ENCODE measurements at places on chromosomes 6 and 20.

DNA sequence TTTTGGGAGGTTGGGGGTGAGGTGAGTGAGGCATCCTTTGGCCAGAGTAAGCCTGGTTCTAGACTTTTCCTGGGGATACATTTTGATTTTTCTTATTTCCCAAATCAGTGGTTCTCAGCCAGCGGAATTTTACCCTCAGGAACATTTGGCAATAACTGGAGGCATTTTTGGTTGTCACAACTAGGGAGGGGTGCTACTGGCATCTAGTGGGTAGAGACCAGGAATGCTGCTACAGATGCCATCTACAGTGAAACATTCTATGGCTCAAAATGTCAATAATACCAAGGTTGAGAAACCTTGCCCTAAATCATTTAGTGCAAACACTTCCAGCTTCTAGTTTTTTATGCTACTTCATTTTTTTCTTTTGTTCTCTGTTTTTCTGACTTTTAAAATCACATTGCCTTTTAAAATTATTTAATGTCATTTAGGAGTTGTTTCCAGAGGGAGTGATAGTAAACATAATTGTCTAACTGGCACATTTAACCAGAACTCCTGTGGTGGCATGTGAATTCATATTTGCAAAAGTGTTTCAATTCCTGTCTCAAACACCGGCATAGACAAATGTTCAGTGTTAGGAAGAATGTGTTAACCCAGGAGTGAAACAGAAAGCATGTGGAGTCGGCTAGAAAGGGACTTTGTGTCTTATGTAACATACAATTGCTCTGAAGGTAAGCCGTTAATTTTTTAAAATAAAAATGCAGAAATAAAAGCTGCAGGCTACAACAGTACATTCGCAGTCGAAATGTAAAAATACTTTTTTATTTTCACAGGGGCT, 59.0 kb downstream of the QRSL1 start:
- DNase-seq = no peak

DNA sequence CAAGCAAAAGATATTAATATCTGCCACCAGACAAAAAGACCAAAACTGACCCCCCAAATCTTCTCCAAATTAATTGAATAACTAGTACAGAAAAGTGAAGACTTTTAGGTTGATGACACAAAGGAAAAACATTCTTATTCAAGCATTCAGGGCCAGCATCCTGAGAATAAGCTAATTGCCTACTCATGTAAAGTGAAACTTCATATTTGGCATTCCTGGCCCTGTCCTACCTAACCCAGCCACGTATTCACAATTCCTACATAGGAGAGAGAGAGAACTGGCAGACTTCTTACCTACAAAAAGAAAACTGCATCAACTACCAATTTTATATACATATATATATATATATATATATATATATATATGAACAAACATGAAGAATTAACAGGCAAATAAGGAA, 4.9 kb upstream of the ASCC3 start:
- DNase-seq = no peak

DNA sequence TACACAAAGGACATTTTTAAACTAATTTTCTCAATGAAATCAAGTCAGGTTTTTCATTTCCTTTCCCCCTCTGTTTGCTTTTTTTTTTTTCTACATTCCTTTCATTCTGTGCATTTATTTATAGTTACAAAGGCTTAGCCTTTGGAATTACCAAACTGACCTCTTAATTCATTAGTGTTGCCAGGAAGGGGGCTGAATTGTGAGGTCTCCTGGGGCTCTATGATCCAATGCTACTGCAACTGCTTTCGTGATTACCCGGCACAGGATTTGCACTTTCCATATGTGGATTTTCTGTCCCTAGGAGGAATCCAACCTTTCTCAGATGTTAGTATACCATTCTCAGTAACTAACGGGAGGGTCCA, 35.3 kb downstream of the NEDD9 start:
- no peak for DNase-seq

GRCh38 chr6:6969761-6970223, 138.0 kb upstream of the RREB1 start:
- no peak for DNase-seq

GRCh38 chr6:21222656-21223055, 370.9 kb upstream of the SOX4 start:
- no peak for DNase-seq

GRCh38 chr6:25899580-25900408, 25.8 kb upstream of the SLC17A3 start:
- DNase-seq = no peak

- DNase-seq = no peak
Observed at GRCh38 chr6:84583784-84584183, 180.6 kb downstream of the TBX18 start.

DNA sequence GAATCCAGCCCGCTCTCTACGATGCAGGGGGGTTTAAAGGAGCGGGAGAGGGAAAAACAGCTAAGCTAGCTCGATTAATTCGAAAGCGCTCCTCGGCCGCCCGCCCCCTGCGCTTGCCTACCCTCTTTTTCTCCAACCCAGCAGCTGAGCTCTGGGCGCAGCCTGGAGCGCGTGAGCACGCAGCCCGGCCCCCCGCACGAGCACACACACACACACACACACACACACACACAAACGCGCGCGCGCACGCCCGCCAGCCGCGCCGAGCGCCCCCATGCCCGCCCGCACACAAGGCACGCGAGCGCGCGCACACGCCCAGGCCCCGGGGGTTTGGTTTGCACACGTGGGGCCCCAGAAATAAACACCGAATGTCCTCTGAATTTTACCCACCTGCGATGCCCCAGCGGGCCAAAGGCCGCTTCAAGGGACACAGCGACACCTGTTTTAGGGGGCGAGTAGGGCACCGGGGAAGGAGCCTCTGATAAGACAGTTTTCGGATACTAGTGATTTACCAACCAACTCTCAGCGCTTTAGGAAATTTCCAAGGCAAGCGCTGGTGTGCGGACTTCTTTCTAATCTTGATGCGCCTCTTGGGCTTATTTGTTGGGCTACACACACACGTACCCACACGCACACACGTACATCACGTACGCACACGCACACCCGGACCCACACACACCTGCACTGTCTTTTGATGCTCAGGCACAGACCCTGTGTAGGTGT, 802 bp upstream of the NRN1 start:
- no peak for DNase-seq

- DNase-seq = no peak
Observed at GRCh38 chr6:3789896-3790558, 38.5 kb upstream of the PXDC1 start.

- DNase-seq = no peak
Observed at GRCh38 chr20:63253438-63254231, 628 bp downstream of the NKAIN4 start.

GRCh38 chr6:26342106-26343004, 22.6 kb upstream of the BTN3A2 start:
- no peak for DNase-seq

DNA sequence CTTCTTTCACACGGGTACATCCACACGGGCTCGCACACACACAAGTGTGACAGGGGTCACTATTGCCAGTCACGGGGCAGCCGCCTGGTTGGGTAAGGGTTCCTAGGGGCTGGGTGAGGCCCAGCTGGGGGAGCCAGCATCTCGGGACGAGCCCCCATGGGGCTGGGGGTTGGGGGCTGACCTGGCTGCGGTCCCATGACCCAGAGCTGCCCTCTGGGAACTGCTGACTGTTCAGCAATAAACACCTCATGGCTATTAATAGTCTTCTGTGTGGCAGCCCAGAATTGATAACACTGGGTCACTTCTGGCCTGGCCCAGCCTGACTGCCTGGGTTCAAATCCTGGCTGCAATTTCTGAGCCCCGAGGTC, 23.8 kb downstream of the VEGFA start:
- DNase-seq = no peak

GRCh38 chr6:114342086-114342825, 567 bp downstream of the HS3ST5 start:
- no peak for DNase-seq

- no peak for DNase-seq
Observed at GRCh38 chr20:47674686-47675085, 110.6 kb downstream of the SULF2 start.

DNA sequence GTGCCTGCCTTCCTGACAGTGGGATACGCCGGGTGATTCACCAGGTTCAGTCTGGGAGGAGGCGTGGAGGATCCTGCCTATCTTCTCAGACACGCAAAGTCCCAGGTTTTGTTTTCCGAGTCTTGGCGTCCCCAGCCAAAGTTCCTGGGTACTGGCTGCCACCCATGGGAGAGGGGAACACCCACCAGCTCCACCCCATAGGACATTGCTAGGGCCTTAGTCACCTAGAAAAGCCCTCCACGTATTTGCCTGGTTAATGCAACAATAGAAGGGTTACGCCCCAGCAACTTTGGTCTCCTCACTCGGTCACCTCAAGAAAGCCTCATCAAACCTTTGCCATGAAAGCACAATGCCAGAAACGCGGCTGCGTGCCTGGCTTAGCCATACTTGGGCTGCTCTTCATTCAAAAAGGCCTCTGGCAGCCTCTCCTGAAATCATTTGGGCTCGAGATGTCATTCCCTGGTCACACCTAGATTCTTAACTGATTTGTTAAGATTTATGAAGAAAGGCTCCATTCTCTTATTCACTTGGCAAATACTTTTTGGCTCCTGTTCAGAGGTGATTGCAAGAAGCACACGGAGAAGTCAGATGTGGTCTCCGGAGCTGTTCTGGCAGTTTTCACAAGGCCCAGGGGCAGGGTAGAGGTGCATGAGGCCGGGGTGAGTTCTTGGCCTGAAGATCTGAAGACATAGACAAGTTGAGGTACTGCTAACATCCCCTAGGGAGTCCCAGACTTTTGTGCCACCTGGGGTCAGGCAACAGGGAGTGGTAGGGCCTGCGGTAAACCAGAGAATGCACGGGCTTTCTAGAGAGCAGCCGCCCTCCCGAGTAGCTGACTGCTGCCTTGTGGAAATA, 35.5 kb upstream of the ZNF133 start:
- no peak for DNase-seq

DNA sequence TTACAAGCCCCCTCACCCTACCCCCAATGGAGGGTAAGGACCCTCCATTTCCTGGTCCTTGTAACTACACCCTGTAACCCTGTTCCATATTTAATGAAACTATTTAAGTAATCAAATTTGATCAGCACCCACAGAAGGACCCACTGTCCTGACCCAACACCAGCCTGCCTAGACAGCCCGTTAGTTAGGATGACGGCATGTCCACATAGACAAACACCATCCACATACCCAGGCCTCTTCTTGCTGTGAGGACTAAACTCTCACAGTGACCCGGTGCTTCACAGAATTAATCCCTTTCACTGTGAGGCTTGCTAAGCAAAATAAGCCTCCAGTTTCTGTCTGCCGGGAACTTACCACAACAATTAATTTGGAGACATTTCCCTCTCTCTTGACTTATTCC, 32.8 kb upstream of the FOXQ1 start:
- no peak for DNase-seq

- DNase-seq = no peak
Observed at GRCh38 chr20:59599941-59600340, 4.4 kb upstream of the PHACTR3 start.

DNA sequence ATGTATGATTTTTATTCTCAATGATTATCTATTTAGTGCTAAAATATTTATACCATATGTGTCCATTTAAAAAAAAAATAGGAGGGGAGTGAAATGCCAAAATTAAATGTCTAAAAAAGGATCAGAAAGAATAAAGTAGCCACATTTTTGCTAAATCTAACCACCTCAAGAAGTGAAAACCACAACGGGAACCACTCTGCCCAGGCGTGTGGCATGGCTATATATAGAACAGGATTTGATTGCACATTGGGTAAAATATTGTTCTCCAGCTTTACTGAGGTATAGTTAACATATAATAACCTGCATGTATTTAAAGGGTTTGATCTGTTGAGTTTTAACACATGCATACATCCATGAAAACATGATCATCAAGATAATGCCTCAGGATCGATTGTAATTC, 19.0 kb upstream of the AFDN start:
- DNase-seq = no peak

- no peak for DNase-seq
Observed at GRCh38 chr6:117564681-117565080, 37.6 kb downstream of the GOPC start.

DNA sequence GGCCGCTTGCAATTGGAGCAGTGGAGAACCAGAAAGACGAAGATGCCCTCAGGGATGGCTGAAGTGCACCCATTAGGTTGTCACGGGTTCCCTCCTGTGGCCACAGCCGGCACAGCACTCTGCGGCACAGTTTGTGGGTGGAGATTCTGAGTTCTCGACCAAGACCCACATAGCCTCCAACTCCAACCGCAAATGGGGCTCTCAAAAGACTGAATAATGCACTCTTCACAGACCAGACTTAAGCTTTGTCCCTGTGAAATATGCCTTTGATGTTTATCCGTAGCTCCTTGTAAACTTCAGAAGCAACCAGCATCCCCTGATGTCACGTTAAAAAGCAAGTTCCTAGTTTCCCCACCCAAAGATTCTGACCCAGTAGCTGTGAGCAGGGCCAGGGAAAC, 934 bp upstream of the CST9 start:
- peak; percentile 30 for DNase-seq

DNA sequence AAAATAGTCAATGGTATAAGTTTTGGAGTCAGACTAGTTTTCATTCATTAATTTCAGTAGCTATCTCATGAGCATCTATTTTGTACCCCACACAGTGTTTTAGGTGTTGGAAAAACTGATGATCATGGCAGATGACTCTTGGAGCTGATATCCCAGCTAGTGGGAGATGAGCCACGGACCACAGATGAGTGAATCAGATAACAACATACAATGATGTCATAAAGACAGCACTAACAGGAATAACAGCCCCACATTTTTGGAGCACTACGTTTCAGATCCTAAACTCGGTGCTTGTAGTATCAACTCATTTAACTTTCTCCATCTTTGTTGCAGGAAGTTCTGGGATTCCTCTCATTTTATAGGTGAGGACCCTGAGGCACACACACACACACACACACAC, 67.8 kb upstream of the EDN3 start:
- no peak for DNase-seq

GRCh38 chr6:161273274-161273751, 548 bp downstream of the AGPAT4 start:
- DNase-seq = peak; percentile 33

DNA sequence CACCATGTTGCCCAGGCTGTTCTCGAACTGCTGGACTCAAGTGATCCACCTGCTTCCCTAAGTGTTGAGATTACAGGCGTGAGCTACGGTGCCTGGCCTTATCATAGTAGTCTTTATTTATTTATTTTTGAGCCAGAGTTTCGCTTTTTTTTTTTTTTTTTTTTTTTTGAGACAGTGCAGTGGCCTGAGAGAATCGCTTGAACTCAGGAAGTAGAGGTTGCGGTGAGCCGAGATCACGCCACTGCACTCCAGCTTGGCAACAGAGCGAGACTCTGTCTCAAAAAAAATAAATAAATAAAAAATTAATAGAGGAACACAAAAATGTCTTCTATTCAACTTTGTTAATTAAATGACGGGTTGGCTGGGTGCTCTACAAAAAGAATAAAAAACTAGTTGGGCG, 12.9 kb downstream of the MAPRE1 start:
- DNase-seq = no peak

Measured in stimulated activated naive CD4-positive, alpha-beta T cell treated with Interleukin-2 at 50 U/mL for 16 hours (primary cell).